Type B pancreatic cell (in vitro differentiated cells): ENCODE measurements at places on chromosomes 7 and 10. TPM values are rescaled to one million over a fixed set of nuclear protein-coding genes. Genes with fewer than 3 reads are reported as not detected.

Gene NSUN5
- 21.3 and 26.8 TPM in 2 replicates for total RNA-seq

GRCh38 chr10:63554657-63555056 lies 33.5 kb downstream of the REEP3 start:
- no peak for DNase-seq

Gene MDFIC
- total RNA-seq = 20.2 and 20.7 TPM in 2 replicates

- DNase-seq = no peak
These were observed 400.6 kb downstream of the DNAJB6 start for GRCh38 chr7:157737151-157738065.

GRCh38 chr10:63515002-63515763 lies 6.0 kb upstream of the REEP3 start:
- DNase-seq = no peak

Gene PPP1R17
- 3.9 and 4.5 TPM in 2 replicates for total RNA-seq

Gene GARS1
- total RNA-seq = 111 and 157 TPM in 2 replicates

Gene PHF14
- total RNA-seq = 45.1 and 66.5 TPM in 2 replicates

- DNase-seq = no peak
These were observed 265.4 kb downstream of the INHBA start for GRCh38 chr7:41437257-41438196.

DNA sequence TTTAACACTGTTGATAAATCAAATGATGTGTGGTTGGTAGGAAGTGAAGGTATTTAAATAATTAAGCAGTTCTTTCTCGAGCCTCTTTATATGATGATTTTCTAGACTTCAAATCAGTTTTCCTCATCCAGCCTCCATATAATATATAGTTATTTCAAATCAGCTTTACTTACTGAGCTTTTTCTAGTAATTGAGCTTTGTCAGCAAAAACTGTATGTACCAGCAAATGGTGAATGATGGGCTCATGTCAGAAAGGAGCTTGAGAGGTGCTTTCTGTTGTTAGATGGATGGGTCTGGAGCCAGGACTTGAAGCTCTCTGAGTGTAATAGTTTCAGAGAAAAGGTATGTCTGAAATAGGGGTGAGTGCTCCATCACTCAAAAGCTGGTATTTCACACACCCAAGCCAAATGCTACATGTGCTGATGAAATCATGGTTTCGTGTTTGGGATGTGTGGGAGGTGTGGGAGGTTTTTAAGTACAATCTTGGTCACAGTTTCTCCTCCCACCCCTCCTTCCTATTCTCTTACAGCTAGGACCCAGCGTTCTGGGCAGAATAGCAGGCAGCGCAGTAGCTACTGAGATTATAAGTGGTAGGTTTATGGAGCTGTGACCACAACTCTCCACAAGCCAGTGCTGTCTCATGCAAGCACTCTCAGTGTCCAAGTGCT lies 55.8 kb downstream of the LRMDA start:
- no peak for DNase-seq

GRCh38 chr7:149060156-149060555 lies 30.4 kb downstream of the ZNF786 start:
- DNase-seq = no peak

Gene PTF1A
- total RNA-seq = 0.51 and 1.4 TPM in 2 replicates

DNA sequence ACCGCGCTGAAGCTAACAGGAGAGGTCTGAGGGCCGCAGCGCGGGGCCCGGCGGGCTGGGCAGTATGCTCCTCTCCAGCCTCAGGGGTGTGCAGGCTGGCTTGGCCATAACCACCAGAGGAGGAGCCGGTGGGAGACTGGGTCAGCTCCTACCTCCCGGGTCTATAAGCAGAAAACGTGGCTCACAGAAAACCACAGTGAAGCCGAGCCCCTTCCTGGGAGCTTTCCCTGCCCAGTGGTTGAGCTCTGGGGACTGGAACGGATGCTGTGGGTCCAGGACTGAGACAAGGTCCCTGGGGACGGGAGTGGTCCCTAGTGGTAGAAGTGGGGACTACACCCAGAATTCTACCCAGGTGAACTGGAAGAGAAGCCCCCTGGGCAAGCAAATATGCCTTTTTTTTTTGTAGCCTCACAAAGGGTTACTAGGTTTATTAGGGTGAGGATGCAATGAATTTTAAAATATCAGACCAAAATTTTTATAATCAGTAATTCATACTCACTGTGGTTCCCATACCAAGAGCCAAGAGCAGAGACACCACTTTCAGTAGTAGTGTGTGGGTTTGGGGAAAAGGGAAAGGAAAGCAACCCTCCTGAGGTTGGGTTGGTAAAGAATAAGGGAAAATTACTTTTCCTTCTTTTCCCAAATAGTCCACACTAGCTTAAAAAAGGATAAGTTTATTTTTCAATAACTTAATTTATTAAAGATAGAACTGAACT lies 67.9 kb upstream of the PRKCQ start:
- no peak for DNase-seq

DNA sequence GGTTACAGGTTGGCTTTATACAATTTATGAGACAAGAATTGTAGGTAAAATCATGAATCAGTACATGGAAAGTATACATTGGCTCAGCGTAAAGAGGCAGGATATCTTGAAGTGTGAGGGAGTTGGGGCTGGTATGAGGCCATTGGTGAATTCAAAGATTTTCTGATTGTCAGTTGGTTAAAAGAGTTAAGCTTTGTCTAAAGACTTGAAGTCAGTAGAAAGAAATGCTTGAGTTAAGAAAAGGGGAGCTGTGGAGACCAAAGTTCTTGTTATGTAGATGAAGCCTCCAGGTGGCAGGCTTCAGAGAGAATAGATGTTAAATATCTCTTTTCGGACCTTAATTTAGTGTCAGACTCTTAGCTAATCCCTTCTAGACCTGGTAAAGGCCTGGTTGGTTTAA lies 341.0 kb downstream of the GALNT17 start:
- DNase-seq = no peak

Gene DPCD
- 32.3 and 37.3 TPM in 2 replicates for total RNA-seq

Gene C10orf53
- not detected in 2 replicates for total RNA-seq
